ENCODE measurements at places on chromosomes 2 and 18.

DNA sequence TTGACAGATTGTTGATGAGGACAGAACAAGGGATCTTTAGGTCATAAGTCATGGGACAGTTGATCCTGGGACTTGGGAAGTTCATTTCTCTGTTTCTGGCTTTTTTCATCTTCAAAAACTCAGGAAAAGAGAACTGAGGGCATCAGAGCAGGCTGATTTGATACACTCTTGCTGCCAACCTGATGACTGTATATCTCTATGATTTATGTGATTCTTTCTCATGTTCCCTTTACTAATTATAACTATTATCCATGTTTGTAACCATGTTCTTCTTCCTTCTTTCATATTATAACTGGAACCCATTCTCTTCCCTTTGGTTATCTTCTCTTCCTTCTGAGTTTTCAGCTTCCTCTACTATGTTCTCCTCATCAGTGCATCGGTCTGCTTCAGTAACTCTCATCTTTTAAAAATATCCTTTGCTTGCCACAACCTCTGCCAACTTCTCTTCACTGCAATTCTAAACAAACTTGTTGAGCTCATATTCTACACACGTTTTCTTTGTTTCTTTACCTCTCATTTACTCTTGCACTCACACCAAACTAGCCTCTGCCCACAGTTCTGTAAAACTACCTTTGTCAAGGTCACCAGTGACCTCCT lies 13.5 kb downstream of the RASGRP3 start:
- DNase-seq: no peak

- DNase-seq: no peak
Observed at GRCh38 chr18:36728345-36728744, 100.5 kb downstream of the TPGS2 start.

DNA sequence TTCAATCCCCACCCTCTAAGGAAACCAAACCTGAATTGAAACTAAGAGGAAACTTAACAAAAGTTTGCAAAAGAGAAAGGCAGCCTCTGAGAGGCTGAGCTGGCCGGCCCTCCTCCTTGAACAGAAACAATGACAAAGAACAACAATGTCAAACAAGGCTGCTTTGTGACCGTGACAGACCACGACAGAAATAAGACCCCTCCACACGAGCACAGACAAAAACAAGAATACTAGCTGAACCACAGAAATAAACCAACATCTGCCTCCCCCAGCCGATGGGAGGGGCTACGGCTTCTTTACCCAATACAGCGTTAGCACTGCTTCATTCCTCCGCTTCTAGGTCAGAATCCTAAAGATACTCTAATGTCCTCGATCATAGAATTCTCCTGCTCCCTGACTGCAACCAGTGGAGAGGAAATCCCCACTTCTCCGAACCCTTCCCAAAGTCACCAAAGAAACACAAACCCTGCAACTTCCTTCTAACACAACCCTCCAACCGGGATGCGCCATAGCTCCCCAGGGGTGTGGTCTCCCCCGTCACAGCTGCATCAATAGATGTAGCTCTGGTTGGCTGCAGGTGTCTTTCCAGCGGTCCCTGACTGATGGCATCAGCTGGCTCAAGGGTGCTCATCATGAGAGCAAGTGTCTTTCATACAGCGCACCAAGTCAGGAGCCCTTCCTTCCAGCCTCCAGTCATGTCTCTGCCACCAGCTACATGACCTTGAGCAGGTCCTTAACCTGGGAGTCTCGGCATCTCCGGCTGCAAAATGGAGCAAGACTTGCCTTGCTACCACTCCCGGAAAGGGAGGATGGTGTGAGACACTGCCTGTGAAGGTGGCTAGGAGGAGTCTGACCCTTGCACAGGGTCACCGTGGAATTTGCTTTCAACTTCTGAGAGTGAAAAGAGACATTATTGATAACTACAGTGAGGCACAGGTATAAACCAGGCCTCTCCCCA lies 198.6 kb downstream of the HAUS1 start:
- no peak for DNase-seq

DNA sequence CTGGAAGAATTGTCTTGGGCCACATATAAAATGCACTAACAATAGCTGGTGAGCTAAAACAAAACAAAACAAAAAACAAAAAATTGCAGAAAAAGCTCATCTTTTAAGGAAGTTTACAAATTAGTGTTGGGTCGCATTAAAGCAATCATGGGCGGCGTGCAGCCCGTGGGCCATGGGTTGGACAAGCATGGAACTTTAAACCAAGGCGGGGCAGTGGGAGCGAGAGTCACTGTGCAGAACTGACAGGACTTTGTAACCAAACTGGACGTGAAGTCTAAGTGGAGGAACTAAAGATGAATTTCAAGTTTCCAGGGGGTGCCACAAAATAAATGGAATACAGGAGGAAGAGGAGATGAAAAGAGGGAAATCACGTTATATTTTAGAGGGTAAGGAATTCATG lies 80.7 kb downstream of the PSMG2 start:
- DNase-seq: no peak

DNA sequence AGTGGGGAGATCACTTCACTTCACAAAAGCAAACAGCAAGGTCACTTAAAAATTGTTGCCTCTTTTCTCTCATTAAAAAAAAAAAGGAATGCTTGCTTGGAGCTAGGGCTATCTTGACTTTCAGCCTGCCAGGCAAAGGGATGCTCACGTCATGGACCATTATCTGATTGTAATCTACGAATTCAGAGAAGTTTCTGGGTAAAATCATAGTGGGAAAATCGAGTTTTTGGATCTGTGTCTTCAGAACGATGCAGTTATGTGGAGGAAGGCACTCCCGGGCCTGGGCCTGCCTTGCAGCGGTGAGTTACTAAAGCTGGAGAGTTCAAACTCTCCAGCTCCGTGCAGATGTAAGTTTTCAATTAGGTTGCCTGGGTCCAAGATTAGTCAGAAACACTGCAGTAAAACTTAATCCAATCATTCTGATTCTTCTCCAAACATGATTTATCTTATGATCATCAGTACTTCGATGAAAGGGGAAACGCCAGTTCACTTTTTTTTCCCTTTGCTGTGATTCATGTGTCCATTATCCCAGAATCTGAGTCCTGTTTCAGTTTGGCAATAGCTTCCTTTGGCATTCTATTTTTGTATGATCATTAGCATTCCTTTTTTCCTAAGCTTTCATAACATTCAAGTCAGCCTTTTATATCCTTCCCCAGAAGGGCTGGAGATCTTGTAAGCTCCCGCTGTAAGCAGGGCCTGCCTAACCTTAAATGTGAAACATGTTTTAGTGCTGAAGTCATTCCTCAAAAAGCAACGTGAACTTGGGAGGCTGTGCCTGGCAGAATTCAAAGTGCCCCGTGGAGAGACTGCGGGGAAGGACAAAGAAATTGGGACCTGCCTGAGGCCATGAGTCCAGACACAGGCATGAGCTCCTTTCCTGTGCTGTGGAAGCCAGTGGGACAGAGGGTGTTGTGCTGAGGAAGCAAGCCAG lies 119.3 kb upstream of the TWIST2 start:
- DNase-seq: no peak

DNA sequence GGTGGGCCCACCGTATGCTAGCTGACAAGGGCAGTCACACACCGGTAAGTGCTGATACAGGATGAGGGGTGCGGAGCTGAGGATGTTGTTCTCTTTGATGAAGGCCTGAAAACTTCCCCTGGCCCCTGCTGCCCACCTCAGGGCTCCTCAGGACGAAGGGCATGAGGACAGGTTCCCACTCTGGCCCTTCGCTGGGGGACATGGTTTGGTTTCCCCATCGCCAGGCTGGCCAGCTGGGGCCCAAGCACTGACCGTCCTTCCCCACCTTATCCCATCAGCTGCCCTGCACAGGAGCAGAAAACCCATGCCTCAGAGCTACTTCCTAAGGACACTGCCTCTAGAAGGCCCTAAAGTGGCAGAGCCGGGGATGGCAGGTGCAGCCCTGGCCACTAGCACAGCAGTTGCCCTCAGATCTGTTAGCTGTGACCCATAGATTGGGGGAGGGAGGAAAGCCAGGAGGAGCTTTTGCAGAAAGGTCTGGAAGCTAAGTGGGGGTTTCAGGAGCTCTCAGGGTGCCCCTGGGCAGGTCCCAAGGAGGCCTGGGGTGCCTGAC lies 66.5 kb downstream of the TFCP2L1 start:
- no peak for DNase-seq

- DNase-seq: no peak
Observed at GRCh38 chr2:241304039-241304670, 11.3 kb downstream of the HDLBP start.

DNA sequence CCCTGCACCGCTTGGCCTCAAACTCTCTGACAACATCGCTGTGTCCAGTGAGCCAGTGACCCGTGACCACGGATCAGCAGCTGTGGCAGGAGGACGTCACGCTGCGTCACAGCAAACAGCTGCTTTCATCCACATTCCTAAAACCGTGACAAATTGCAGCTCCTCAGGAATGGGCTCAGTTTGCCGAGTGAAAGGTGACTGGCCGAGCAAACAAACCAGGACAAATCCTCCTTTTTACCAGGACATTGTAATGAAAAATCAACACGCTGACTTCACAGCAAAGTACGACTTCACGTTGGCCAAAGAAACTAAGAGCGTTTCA lies 57.6 kb downstream of the PXDN start:
- DNase-seq: no peak

- no peak for DNase-seq
Observed at GRCh38 chr2:119680457-119681202, 1.6 kb downstream of the TMEM177 start.

GRCh38 chr2:200725596-200725995 lies 86.1 kb upstream of the BZW1 start:
- no peak for DNase-seq

DNA sequence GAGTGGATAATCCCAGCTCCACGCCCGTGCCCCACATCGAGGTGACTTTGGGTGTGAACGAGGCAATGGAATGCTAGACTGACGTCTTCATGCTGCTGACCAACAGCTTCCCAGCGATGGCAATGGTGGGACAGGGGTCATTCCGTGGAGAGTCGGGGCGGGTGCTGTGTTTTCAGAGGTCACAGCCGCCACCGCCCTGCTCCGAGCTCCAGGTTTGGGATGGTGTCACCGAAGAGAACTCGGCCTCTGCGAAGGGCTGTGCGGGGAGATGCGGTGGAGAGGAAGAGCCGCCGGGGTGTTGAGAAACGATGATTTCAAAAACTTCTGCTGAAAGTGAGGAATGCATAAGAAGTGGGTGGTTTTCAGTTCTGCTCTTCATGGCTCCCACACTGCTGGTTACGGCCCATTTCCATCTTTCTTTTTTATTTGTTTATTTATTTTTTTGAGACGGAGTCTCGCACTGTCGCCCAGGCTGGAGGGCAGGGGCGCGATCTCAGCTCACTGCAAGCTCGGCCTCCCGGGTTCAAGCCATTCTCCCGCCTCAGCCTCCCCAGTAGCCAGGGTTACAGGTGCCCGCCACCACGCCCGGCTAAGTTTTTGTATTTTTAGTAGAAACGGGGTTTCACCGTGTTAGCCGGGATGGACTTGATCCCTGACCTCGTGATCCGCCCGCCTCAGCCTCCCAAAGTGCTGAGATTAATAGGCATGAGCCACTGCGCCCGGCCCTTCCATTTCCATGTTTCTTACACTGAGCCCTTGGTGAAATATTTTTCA lies 142.6 kb downstream of the RTP5 start:
- DNase-seq: no peak

GRCh38 chr2:220503431-220503830 lies 876.0 kb downstream of the SLC4A3 start:
- no peak for DNase-seq

GRCh38 chr2:217789003-217789735 lies 213.6 kb downstream of the TNS1 start:
- DNase-seq: peak; percentile 46

- DNase-seq: no peak
Observed at GRCh38 chr18:49051311-49051967, 100.7 kb upstream of the SMAD7 start.

DNA sequence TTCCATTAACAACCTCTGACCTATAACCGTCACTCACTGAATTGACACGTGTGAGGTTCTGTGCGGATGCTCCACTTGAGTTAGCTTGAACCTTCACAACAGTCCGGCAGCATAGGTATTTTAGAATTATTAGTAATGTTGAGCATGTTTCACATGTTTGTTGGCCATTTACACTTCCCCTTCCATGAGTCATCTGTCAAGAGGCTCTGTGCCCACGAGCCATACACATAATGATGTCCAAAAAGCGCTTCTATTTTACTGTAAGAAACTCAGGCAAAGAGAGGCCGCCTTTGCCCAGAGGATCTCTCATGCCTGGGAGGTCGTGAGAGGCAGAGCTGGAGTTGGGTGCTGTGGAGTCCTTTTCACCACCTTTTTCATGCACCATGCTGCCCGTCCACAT lies 28.9 kb upstream of the TMEM214 start:
- no peak for DNase-seq

Data from stimulated activated CD4-positive, alpha-beta T cell treated with anti-CD3 and anti-CD28 coated beads, Interleukin-12 subunit alpha, Interleukin-12 subunit beta, amount 100 ng/mL, for 24 hours (primary cell).